Activated T-cell treated with anti-CD3 and anti-CD28 coated beads for 48 hours (primary cell): ENCODE measurements at places on chromosomes 2 and 18.
A peak's percentile ranks its signal among the peaks of the same experiment; 100 is the strongest.

DNA sequence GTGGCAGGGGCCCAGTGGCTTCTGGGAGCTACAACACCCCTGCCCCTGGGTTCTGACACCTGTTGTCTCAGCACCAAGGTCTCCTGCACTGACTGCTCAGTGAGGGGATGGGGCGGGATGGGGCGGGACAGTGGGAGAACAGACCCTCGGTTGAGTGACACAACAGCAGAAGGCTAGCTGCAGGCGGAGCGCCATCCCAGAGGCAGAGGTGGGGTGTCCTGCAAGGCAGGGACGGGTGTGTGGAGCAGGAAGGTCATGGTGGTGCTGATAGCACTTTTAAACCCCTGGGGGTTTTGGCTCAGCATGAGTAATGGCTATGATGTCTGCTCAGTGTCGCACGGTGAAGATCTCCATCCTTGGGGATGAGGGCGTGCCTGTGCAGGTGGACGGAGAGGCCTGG lies 105.1 kb downstream of the DGKD start:
- DNase-seq = no peak

- no peak for DNase-seq
Observed at GRCh38 chr2:241185961-241186360, 2.5 kb upstream of the ANO7 start.

DNA sequence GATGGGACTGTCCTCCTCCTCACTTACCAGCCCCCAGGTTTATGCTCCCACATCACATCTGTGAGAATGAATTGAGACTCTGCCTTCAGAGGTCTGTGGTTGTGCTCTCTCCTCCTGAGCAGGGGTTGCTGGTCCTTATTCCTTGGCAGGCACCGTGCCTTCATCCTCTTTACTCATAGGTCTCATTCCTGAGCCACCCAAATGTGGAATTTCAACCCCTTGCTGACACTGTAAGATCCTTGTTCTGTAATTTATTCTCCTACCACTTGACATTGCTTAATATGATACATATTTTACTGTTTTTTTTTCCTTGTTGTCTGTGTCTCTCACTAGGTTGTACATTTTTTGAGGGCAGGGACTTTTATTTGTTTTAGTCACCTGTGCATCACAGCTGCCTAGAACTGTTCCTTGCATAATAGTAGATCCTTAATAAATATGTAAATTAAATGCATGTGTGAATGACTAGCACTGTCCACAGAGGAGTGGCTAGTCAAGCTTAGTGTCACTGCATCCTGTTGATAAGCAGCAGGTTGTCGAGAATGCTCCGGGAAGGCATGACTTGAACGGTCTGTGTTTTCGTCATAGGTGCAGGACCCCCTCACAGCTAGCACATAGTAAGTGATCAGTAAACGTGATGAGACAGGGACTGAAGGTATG lies 180.6 kb downstream of the ZNF407 start:
- no peak for DNase-seq

DNA sequence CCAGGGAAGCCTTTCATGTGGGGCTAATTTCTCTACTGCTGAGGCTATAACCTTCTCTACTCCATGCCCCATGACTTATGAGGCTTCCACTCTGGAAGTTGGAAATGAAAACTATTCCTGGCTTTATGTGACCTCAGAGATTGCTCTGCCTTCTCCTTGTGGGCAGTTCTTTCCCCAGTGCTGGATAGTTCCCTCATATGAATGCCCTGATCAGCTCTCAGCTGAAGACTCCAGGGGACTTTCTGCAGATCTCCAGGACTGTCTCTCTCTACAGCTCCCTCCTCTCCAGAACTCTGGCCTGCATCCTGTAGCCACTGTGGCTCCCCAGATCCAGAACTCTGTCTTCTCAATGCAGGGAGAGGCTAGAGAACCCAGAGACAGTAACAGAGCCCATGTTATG lies 235.1 kb downstream of the SEPTIN10 start:
- no peak for DNase-seq

DNA sequence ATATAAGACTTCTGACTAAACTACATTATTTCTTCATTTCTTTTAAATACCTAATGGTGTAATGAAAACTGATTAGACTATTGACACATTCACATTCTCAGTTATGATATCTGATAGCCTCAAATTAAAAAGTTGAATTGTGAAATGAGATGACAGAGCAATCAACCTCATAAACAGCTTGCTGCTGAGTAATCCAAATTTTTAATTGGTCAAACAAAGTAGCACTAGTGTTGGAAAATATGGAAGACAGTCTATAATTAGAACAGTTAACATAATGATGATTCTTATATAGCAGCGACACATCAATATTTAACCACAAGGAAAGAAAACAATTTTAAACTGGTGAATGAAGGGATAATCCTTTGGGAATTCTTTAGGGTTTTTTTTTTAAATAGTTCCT lies 91.9 kb upstream of the LRP1B start:
- DNase-seq = no peak

DNA sequence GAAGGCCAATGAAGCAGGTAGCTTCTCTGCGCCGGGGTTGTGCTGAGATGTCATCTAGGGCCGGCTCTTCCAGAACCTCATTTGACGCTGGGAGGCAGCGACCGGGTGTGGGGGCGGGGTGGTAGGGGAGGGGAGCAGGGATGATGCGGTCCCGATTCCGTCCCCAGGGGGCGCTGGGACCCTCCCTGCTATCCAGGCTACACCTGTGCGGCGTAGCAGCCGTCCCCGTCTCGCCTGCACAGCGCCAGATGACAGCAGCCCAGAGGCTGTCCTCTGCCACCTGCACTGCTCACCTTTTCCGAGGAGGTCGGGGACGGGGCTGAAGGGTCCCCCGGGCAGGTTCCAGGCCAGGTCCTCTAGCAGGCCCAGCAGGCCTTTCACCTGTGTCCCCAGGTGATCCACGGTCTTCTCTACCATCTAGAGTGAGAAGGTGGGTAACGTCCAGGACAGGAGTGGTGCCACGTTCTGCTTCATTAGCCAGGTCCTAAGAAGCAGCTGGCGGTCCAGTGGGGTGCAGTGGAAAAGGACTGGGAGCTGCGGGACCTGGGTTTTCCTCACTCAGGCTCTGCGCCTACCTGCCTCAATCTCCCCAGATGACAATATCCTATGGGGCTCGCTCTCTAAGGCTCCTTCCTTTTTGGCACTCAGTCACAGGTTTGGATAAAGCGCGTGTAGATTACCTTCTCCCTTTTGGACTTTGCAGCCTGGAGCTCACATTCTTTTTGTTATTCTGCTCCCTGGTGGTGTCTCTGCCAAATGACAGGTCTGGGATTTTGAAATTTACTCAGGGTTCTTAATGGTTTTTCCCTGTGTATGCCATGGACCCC lies 56.0 kb upstream of the RAB6C start:
- DNase-seq = peak; percentile 18

GRCh38 chr2:148046802-148047201 lies 25.9 kb downstream of the MBD5 start:
- DNase-seq = no peak

- DNase-seq = no peak
Observed at GRCh38 chr18:23608211-23608610, 21.9 kb upstream of the NPC1 start.

- DNase-seq = no peak
Observed at GRCh38 chr18:31920277-31920676, 22.7 kb downstream of the TRAPPC8 start.
